Left forelimb (tissue), 1 donor: ENCODE measurements at places on chromosomes 4 and X.

DNA sequence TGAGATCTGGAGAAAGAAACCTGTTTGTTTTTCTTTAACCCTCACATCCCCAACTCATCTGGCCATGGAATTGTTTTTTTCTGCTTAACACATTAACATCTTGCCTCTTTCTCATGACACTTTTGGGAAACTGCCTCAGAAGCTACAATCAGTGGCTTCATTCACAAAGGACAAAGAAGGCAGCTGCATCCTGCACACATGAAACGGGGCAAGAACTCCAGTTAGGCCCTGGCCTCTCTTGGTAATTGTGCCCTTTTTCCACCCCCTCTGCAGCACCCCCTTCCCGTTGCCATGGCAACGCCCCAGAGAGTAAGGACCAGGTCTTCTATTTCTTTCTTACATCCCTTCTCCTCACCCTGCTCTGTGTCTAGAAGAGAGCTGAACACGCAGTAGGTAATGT is 103.4 kb downstream of the PDGFRA start:
- no peak for DNase-seq

DNA sequence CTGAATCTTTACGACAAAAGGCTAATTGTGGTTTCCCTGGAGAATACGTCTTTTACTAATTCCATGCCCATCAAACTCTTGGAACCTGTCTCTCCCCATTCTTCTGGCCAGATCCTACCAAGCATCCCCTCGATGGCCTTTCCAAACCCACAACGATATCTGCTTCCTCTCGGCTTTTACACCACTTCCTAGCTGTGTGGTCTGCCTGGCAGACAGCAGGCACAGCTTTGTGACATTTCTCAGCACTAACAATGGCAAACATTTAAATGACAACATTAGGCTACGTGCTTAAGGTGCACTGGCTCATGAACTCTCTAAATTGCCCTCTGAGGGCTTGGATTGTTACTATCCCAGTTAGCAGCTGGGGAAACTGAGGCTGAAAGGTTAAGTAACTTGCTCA is 141.0 kb downstream of the NSUN7 start:
- DNase-seq = no peak

- DNase-seq = no peak
Observed at GRCh38 chr4:105495667-105496066, 21.8 kb upstream of the PPA2 start.

DNA sequence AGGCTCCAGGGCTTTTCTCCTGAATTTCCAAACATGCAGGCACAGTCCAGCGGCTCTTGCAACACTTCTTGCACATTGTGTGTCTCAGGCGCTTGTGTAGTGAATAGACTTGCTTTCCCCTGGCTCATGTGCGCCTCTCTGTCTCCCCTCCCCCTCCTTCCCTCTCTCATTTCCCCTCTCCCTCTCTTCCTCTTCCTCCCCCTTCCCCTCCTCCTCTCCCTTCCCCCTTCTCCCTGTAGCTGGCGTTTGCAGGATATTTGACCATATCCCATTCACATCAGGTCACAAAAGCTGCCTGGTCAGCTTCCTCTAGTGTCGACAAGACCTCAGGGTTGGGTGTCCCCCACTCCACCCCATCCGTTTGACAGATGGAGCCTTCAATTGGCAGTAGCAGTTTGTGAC is 2.4 kb downstream of the CHST7 start:
- no peak for DNase-seq

- no peak for DNase-seq
Observed at GRCh38 chr4:119139822-119140252, 4.2 kb downstream of the MYOZ2 start.

DNA sequence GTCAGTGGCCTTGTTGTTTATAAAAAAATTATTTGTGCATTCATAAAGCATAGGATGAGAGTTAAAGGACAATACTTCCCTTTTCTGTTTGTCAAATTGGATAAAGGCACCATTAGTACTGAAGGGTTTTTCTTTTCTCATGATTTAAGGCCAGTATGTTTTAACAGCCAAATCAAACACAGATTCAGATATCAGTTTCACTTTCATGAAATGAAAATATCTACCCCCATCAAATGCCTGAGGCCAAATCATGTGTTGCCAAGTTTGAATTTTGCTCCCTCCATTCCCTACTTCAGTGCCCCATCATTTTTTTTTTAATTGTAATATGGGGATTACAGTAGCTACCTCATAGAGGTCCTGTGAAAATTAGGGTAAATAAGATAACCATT is 745.9 kb downstream of the RPA4 start:
- DNase-seq = no peak

- no peak for DNase-seq
Observed at GRCh38 chr4:141435446-141436225, 200.7 kb upstream of the IL15 start.

GRCh38 chr4:158788516-158788915 is 19.7 kb downstream of the FNIP2 start:
- no peak for DNase-seq

- no peak for DNase-seq
Observed at GRCh38 chrX:38732866-38733265, 68.4 kb upstream of the MID1IP1 start.

GRCh38 chrX:94057385-94057784 is 383.4 kb downstream of the FAM133A start:
- no peak for DNase-seq

DNA sequence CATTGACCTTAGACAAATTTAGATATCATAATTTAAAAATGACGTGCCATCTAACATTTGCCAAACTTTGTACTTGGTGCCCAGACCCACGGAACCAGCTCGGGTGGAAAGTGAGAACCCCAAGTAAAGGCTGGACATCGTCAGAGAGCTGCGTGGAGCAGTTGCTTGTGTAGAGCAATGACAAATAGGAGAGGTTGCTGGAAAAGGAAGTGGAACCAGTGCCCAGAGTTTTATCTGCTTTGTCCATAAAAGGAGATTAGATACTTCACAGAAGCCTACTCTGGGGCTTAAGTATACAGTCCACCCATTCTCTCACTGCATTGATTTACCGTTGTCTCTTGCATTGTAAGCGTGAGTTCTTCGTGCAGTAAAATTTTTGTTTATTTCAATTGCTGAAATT is 5.4 kb upstream of the TBC1D1 start:
- no peak for DNase-seq

GRCh38 chr4:98838977-98839618 is 89.8 kb downstream of the EIF4E start:
- DNase-seq = no peak

DNA sequence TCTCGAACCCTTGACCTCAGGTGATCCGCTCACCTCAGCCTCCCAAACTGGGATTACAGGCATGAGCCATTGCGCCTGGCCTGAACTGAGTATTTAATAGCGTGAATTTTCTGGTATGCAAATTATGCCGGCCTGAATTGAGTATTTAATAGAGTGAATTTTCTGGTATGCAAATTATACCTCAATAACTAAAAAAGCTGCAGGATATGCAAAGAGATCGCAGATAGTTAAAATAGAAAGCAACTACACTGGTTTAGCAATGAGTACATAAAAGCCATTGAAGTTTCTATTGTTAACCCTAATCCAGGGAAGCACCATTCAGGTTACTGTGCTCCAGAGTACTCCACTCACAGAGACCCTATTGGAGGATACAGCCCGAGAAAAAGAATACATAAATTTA is 22.8 kb downstream of the FBXW7 start:
- no peak for DNase-seq

GRCh38 chrX:114787061-114787460 is 203.2 kb downstream of the HTR2C start:
- no peak for DNase-seq

DNA sequence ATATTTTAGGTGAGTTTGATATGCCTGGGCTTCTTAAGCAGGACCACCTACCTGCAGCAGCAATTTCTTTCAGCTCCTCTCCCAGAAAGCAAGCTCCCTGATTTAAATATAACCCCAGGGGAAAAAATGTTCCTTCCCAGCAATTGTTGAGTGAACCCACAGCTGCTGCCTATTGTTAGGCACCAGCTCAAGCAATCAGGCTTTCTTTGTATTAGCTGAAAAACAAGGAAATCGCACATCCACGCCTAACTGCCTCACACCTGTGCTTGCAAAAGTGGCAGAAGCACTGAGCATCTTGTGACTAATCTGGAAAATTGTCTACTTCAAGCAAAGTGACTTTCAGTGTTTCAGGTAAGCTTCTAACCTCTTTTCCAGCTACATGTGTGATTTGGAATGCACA is 432.2 kb downstream of the SMARCA1 start:
- DNase-seq = no peak

DNA sequence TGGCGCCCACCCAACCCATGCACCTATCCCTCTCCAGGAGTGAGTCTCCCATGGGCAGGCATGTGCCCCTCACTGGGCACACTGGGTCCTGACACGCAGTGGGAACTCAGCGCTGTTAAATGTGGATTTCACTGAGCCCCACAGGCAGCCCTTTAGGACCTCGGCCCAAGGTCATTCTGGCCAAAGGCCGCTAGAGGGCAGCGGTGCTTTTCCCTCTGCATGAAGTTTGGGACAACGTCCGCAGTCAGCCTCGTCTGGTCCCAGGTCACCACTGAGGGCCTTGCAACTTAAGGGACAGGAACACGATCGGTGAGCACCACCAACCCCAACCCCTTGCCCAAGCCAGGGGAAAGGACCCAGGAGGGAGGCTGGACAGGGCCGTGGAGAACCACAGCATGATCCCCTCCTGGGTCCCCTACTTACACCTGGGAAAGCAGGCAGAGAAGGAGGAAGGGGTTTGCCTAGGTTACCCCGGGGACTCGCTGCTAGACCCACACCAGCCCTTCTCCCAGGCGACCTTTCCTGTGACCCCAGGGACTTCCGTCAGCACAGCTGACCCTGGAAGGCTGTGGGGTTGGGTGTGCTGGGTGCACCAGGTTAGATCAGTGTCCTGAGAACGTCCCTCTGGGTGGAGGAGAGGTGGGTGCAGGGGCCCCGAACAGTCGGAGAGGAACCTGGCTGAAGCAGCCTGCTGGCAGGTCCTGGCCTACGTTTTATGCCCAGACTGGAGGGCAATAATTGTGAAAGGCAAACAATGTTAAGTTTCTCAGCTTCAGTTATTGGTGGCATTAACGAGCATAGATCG is 24.0 kb downstream of the CYTL1 start:
- peak; percentile 83 for DNase-seq

GRCh38 chr4:145552181-145552822 is 66.9 kb upstream of the MMAA start:
- DNase-seq = no peak

DNA sequence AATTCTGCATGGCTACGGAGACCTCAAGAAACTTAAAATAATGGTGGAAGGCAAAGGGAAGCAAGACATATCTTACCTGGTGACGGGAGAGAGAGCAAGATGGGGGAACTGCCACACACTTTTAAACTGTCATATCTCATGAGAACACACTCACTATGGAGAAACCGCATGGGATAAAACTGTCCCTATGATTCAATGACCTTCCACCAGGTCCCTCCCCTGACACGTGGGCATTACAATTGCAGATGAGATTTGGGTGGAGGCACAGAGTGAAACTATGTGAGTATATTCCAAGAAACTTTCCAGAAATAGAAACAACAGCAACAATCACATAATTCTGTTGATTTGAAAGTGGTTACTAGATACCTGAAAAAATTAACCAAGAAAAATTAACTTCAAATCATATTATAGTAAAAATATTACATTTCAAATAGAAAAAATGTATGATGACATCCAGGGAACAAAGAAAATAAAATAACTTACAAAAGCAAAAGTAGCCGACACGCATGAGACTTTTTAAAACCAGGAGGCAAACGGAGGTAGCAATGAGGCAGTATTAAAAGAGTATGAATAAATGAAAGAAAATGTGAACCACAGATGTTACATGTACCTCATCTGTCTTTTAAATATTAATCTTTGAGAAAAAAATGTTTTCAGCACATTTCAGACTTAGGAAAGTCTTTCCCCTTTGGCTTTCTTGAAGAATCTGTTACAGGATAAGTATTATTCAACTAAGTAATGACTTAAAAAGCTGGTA is 879.5 kb downstream of the TECRL start:
- DNase-seq = no peak

DNA sequence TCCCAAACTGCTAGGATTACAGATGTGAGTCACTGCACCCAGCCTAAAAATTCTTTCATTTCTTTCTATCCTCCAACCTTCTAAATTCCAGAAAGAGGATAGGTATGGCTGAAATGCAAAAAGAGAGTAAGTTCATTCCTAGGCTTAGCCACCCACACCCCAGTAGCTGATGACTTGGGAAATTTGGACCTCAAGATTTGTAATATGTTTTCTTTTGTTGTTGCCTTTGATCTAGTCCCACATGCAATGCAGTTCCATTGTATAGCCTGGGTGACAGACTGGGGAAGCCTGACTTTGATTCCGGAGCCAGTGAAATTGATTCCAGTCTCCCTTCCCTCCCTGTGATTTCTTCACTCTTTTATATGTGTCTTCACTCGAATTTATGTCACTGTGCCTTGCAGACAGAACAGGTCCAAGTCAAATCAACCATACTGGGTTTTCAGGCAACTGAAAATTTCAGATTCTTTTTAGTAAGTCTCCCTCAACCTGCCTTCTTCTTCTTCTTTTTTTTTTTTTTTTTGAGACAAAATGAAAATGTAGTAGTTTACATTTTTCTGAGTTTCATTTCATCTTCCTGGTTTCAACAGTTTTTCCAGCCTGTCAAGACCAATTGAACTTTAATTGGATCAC is 176.2 kb upstream of the RBPJ start:
- no peak for DNase-seq

GRCh38 chr4:149145803-149146202 is 669.8 kb downstream of the IQCM start:
- no peak for DNase-seq

DNA sequence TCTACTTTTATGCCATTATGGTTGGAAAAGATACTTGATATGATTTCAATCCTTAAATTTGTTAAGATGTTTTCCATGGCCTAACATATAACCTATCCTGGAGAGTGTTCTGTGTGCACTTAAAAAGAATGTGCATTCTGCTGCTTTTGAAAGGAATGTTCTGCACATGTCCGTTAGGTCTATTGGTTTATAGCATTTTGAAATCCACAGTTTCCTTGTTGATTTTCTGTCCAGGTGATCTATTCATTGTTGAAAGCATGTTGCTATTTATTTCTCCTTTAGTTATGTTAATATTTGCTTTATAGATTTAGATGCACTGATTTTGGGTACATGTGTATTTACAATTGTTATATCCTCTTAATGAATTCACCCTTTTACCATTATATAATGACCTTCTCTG is 5.7 kb upstream of the KLKB1 start:
- no peak for DNase-seq
